MCF 10A (cell line): ENCODE measurements at places on chromosomes 13 and 19. TPM values are rescaled to one million over a fixed set of nuclear protein-coding genes. Genes with fewer than 3 reads are reported as not detected.

DNA sequence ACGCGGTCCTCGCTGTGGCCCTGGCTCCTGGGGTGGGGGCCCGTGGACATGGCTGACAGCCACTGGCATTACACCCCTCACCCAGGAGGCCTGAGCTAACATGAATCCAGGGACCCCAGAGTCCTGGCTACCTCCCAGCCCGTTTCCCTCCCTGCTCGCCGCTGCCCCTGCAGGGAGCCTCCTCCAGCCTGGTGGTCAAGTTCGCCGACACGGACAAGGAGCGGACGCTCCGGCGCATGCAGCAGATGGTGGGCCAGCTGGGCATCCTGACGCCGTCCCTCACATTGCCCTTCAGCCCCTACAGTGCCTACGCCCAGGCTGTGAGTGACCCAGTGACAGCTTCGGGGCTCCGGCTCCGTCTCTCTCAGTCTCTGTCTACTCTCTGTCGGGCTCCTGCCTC is 56.6 kb downstream of the CELF5 start:
- no peaks in the 10 kb centered on the region for H3K4me1 ChIP-seq
- no peak for DNase-seq
- no peak overlapping the region for H3K27ac ChIP-seq
- no peak overlapping the region for H3K4me3 ChIP-seq

GRCh38 chr13:114114006-114114640 is 18.3 kb downstream of the RASA3 start:
- no peak overlapping the region for H3K27ac ChIP-seq
- H3K4me3 ChIP-seq = no peak overlapping the region
- no peaks in the 10 kb centered on the region for H3K36me3 ChIP-seq
- peaks cover 9% of the 10 kb centered on the region for H3K4me1 ChIP-seq
- no peak for DNase-seq
- no peaks in the 10 kb centered on the region for H3K27me3 ChIP-seq

GRCh38 chr13:49134305-49134704 is 85.8 kb upstream of the MLNR start:
- peaks cover 80% of the 10 kb centered on the region for H3K36me3 ChIP-seq
- H3K27me3 ChIP-seq = no peaks in the 10 kb centered on the region
- no peak overlapping the region for H3K27ac ChIP-seq
- H3K4me3 ChIP-seq = no peak overlapping the region
- peaks cover 5% of the 10 kb centered on the region for H3K4me1 ChIP-seq
- DNase-seq = no peak

IL12RB1 gene
- not detected in 2 replicates for total RNA-seq

EPSTI1 gene
- total RNA-seq = not detected in 2 replicates

CXCL17 gene
- not detected in 2 replicates for total RNA-seq

ZSCAN5A gene
- total RNA-seq = 6.2 and 8.1 TPM in 2 replicates

GRCh38 chr13:95623141-95623540 is 21.4 kb downstream of the DZIP1 start:
- H3K27ac ChIP-seq = no peak overlapping the region
- no peak for DNase-seq
- peaks cover 62% of the 10 kb centered on the region for H3K36me3 ChIP-seq
- H3K4me3 ChIP-seq = no peak overlapping the region
- H3K4me1 ChIP-seq = no peaks in the 10 kb centered on the region
- no peaks in the 10 kb centered on the region for H3K27me3 ChIP-seq

DNA sequence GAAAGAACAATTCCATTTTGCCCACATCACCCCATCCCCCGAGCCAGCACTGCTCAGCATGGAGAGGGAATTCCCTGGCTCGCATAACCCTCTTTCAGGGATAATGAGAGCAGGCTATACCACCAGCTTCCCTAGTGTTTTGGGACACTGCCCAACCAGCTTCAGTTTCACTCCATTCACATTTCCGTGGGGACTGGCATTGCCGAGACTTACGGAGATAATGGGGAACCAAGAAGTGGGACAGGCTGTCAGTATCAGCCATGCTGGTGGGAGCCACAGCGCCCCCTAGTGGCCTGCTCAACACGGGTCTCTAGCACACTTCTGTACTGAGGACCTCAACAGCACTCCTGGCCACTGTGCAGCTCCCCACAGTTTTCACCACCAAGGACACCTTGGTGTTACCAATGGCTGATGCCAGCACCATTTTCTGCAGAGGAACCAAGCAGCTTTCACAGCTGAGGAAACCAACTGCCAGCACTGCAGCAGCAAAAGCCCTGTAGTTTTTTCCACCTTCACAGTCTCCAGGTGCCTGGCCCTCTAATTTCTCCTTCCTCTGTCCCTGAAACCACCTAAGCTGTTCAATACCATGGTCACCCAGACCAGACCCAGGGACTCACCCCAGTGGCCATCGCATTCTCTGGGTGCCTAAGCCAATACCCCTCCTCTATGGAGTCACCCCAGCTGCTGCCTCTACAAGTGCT is 23.7 kb downstream of the SLC6A16 start:
- no peak overlapping the region for H3K4me3 ChIP-seq
- H3K36me3 ChIP-seq = no peaks in the 10 kb centered on the region
- peak; percentile 80 for DNase-seq
- H3K27ac ChIP-seq = no peak overlapping the region

TEX26 gene
- total RNA-seq = not detected in 2 replicates

DNA sequence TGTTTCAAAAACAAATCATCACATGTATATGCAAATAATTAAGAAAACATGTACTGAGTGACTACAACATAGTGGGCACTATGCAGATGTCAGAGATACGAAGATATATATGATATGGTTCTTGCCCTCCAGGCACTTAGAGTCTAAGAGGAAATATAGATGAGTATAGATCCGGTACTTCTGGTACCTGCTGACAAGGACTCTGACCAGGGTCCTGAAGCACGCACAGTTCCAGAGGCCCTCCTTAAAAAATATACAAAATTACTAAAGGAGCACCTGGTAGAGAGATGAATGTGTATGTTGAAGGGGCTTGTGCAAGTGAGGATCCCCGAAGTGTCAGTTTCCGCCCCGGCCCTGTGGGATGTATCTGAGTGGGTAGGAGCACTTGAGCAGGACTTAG is 31.3 kb downstream of the MTUS2 start:
- no peaks in the 10 kb centered on the region for H3K4me1 ChIP-seq
- no peak overlapping the region for H3K4me3 ChIP-seq
- H3K27ac ChIP-seq = no peak overlapping the region
- H3K36me3 ChIP-seq = no peaks in the 10 kb centered on the region
- DNase-seq = no peak
- no peaks in the 10 kb centered on the region for H3K27me3 ChIP-seq

DNA sequence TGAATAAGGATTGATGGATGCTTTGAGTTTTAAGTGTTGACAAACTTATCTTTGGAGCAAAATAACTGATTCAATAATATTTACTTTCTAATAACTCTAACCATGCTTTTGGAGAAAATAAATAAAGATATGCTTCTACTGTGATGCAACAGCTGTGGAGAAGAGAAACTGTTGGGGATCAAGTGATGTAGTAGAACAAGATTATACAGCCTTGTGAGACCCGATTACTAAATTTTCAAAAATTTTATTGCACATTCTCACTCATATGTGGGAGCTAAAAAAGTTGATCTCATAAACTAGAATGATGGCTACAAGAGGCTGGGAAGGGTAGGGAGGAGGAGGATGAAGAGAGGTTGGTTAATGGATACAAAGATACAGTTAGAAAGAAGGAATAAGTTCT is 85.5 kb upstream of the OXGR1 start:
- H3K36me3 ChIP-seq = no peaks in the 10 kb centered on the region
- H3K27ac ChIP-seq = no peak overlapping the region
- H3K27me3 ChIP-seq = no peaks in the 10 kb centered on the region
- H3K4me3 ChIP-seq = no peak overlapping the region
- no peaks in the 10 kb centered on the region for H3K4me1 ChIP-seq
- no peak for DNase-seq

DNA sequence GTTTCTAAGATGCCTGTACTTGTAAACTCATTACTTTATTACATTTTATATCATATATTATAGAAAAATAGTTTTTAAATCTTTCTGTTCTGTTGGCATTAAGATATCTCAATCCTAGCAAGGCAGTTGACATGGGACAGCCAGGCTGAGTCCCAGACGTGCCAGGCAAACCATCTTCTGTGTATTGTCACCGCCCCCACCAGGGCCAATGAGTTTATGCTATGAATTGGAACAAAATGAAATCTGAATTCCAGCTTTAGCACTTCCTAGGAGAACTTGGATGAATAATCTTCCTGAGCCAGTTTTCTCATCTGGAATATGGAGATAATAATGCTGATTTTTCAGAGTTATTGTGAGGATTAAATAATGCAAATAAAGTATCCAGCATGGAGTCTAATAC is 79.9 kb upstream of the GSX1 start:
- H3K4me3 ChIP-seq = no peak overlapping the region
- no peak overlapping the region for H3K27ac ChIP-seq
- H3K36me3 ChIP-seq = no peaks in the 10 kb centered on the region
- no peaks in the 10 kb centered on the region for H3K27me3 ChIP-seq

GRCh38 chr13:49563516-49563915 is 21.8 kb downstream of the RCBTB1 start:
- peak; percentile 33 for DNase-seq
- H3K36me3 ChIP-seq = peaks cover 45% of the 10 kb centered on the region
- no peaks in the 10 kb centered on the region for H3K4me1 ChIP-seq
- no peaks in the 10 kb centered on the region for H3K27me3 ChIP-seq
- no peak overlapping the region for H3K4me3 ChIP-seq

DNA sequence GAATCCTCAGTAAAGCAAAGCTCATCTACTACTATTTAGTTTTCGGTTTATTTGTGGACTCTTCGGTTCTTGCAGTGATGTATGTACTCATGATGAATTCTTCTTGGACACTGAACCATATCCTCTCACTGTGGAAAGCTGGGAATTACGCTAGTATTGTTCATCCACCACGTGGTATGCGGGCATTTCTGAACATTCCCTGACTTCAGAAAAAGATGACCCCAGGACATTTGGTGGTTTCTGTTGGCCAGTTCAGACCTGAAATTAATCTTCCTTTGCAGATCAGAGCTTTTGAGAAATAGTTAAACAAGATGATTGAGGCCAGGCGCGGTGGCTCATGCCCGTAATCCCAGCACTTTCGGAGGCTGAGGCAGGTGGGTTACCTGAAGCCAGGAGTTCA is 25.3 kb upstream of the FBN3 start:
- no peaks in the 10 kb centered on the region for H3K27me3 ChIP-seq
- H3K4me1 ChIP-seq = peaks cover 7% of the 10 kb centered on the region

DNA sequence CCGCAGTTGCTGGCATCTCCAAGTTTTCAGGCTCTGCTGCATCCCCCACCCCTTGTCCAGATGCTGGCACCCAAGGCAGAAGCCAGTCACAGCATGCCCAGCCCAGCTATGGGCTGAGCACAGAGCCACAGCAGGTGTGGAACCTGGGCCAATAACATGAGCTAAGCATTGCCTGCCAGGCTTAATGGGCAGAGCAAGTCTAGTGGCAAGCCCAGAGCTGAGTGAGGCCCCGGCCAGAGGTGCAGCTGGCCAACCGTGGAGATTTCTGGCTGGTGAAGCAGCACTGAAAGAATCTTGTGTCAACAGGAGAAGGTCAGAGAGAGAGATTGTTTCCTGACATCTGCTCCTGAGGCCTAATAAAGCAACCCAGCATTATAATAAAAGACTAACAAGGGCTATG is 111.0 kb downstream of the B3GLCT start:
- H3K27ac ChIP-seq = no peak overlapping the region
- no peak overlapping the region for H3K4me3 ChIP-seq
- H3K36me3 ChIP-seq = no peaks in the 10 kb centered on the region
- no peaks in the 10 kb centered on the region for H3K4me1 ChIP-seq
- DNase-seq = peak; percentile 47

DNA sequence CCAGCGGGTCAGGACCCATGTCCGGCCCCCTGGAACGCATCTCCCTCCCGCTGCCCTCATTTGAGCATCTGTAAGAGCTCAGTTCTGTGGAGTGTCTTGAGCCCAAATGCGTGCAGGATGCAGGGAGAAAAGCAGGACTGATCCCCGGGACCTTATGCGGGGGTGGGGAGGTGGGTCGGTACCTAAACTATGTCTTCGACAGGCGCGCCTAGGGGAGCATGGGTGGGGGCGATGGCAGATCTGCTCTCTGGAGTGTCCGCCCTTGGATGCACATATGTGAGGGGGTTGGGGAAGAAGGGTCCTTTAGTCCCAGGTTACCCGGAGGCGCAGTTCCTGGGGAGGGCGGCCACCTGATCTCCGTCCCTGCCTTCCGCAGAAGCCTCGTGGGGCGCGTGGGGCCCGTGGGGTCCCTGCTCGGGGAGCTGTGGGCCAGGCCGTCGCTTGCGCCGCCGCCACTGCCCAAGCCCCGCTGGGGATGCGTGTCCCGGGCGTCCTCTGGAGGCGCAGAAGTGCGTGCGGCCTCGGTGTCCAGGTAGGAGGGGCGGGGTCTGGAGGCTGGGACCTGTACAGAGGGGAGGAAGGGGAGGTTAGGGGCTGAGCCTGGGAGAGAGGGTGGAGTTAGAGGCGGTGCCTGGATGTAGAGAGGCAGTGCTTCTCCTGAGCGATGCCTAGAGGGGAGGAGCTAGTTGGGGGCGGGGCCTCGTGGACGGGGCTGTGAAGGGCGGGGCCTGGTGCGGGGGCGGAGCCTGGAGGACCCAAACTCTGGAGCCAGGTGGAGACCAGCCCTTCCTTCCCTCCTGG is 2.9 kb downstream of the CILP2 start:
- no peaks in the 10 kb centered on the region for H3K4me1 ChIP-seq
- peak; percentile 46 for DNase-seq

DNA sequence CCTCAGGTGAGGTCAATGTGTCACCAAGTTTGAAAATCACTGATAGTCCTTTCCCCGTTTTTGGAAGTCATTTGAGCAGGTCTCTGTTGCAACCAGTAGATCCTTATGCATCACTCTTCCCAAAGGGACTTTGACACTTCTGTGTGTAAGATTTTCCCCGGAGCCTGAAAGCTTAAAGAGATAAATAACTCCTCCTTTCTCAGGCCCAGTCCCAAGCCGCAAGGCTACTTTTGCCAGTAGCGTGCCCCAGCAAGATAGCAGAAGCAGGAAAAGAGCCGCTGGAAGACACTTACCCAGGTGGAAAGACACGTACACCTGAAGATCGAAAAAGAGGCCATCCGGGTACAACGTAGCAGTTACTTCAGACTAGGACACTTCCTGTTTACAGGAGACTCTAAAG is 106.9 kb downstream of the CYSLTR2 start:
- no peak overlapping the region for H3K4me3 ChIP-seq
- H3K27me3 ChIP-seq = no peaks in the 10 kb centered on the region
- H3K36me3 ChIP-seq = no peaks in the 10 kb centered on the region
- no peak overlapping the region for H3K27ac ChIP-seq
- H3K4me1 ChIP-seq = no peaks in the 10 kb centered on the region
- DNase-seq = no peak
